ENCODE measurements at places on chromosomes 4 and X.

GRCh38 chr4:1385373-1386340 lies 20.6 kb downstream of the NKX1-1 start:
- DNase-seq = no peak

- DNase-seq = peak; percentile 98
These were observed 11.9 kb downstream of the HTT-AS start for GRCh38 chr4:3062471-3062870.

- DNase-seq = no peak
These were observed 266.4 kb downstream of the ARHGAP24 start for GRCh38 chr4:85741381-85741780.

DNA sequence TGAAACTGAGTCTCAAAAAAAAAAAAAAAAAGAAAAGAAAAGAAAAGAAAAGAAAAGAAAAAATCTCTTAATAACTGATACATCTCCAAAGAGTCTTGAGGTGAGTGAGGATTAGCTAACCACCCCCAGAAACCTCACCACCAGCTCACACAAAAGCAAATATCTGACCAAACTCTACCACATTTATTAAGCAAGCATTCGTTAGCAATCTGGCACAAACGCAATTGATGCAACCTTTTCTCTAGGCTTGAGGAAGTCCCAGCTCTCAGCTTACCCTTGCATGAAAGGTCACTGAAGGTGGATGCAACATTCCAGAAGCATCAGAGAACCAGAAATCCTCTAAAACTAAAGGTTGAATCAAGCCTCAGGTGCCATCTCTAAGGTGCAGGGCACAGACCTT lies 231.9 kb upstream of the BCOR start:
- no peak for DNase-seq

DNA sequence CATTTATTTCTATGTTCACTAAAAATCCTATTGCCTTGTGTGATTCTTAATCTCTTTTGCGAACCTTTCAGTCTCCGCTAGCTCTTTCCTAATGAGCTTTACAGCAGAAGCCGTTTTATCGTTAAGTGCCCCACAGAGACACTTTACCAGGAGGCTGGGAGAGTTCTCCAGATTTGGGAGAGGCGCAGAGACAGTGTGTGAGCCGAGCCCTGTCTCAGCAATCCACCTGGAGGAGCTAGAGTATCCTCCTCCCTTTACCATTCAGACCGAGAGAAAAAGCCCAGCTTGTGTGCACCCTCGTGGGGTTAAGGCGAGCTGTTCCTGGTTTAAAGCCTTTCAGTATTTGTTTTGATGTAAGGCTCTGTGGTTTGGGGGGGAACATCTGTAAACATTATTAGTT lies 54.9 kb upstream of the MTM1 start:
- DNase-seq = no peak

DNA sequence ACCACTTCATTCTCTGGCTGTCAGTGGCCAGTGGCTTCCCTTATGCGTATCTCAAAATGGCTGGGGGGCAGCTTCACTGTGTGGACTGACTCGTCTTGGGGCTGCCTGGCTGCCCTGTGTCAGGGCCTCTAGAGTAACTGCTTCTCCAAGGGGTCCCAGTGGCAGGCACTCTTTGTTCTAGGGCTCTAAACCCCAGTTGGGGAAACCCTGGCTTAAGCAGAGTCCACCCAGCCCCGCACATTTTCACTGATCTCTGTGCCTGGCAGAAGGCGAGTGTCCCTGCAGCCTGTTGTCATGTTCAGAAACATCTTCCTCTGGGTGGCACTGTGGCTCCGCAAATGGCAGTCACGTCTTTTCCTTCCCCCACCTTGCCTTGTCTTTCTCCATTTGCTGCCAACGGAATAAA lies 59.7 kb downstream of the NBDY start:
- no peak for DNase-seq
